ENCODE measurements at places on chromosomes 5 and 9.

DNA sequence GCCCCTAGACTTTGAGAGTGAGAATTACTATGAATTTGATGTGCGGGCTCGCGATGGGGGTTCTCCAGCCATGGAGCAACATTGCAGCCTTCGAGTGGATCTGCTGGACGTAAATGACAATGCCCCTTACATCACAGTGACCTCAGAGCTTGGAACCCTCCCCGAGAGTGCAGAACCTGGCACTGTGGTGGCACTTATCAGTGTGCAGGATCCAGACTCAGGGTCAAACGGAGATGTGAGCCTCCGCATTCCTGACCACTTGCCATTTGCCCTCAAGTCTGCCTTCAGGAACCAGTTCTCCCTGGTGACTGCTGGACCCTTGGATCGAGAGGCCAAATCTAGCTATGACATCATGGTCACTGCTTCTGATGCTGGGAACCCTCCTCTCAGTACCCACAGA lies 1.3 kb downstream of the PCDHGC4 start:
- DNase-seq = no peak

- DNase-seq = no peak
These were observed 62.9 kb downstream of the EFNA5 start for GRCh38 chr5:107607671-107608345.

GRCh38 chr5:126309860-126310259 lies 113.3 kb upstream of the GRAMD2B start:
- DNase-seq = no peak

- DNase-seq = no peak
These were observed 136.3 kb upstream of the RASEF start for GRCh38 chr9:83199240-83199639.

- DNase-seq = no peak
These were observed 48.9 kb downstream of the BOD1 start for GRCh38 chr5:173567548-173567947.

All from stimulated activated CD4-positive, alpha-beta T cell treated with anti-CD3 and anti-CD28 coated beads, Interleukin-1b, Interleukin-23, amount 100 ng/mL, for 1 hour (primary cell).